ENCODE measurements at places on chromosomes 3 and 15.

DNA sequence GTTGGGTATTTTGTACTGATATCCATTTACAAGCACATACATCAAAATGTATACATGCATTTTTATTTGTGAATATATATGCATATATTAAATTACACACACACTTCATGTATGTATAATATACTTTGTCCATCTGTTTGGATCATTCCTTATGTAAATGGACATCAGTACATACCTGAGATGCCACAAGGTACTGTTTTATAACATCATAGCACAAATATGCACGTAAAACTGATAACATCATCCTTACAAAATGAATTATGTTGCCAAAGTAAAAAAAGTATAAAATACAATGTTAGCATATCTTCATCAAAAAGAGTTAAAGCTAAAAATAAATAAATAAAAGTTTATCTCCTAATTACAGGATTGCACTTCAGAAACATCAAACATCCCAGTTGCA is 634.8 kb upstream of the UBE2E2 start:
- DNase-seq, result no peak

- no peak for DNase-seq
Observed at GRCh38 chr15:32799936-32800535, 82.2 kb downstream of the GREM1 start.

GRCh38 chr3:45564172-45564571 is 30.4 kb upstream of the LIMD1 start:
- DNase-seq, result no peak

DNA sequence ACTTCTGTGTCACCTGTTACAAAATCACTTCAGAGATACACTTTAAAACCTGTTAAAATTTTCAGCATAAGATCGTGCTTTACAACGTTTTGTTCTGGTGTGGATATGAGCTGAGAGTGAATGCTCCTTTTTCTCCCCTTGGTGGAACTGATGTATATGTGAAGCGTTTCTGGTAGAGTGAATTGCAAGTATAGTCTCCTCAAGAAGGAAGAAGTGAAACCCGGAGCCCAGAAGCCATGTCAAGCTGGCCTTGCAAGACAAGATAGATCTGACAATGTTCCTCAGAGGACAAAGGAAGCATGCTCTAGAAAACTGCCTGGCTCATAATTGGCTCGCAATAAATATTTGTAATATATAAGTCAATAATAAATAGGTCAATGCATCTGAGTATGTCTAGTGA is 23.6 kb downstream of the SERPINI2 start:
- DNase-seq, result no peak

GRCh38 chr15:28969511-28970085 is 83.8 kb downstream of the APBA2 start:
- DNase-seq, result no peak

- no peak for DNase-seq
Observed at GRCh38 chr3:1971780-1972179, 126.9 kb upstream of the CNTN4 start.

GRCh38 chr3:36546226-36546625 is 165.9 kb downstream of the STAC start:
- DNase-seq, result no peak

GRCh38 chr3:150090006-150090405 is 119.3 kb upstream of the PFN2 start:
- DNase-seq, result no peak

DNA sequence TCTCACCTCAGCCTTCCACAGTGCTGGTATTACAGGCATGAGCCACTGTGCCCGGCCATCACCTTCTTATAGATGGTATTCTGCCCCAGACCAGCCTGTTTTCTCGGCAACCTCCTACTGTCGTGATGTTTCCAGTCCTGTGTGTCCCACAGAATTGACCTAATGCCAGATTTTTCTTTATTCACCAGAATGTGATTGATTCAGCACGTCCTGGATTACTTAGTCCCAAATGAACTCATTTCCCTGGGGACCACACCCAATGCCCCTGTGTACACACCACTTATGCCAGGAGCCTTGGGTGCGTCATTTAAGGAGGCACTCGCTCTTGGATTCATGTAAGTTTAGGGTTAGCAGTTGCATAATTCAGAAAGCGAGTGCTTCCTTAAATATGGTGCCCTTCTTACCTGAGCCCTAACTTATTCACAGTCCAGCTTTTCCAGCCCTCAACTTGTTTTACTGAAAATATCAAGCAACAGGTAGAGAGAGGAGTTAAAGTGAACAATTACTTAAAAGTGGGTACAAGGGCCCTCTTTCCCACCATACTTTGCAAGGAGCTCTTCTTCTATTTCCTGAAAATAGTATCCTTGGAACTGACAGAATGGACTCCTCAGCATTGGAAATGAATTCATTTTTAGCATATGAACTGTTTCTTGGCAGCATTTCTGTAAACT is 64.6 kb upstream of the UBE2E1 start:
- no peak for DNase-seq

DNA sequence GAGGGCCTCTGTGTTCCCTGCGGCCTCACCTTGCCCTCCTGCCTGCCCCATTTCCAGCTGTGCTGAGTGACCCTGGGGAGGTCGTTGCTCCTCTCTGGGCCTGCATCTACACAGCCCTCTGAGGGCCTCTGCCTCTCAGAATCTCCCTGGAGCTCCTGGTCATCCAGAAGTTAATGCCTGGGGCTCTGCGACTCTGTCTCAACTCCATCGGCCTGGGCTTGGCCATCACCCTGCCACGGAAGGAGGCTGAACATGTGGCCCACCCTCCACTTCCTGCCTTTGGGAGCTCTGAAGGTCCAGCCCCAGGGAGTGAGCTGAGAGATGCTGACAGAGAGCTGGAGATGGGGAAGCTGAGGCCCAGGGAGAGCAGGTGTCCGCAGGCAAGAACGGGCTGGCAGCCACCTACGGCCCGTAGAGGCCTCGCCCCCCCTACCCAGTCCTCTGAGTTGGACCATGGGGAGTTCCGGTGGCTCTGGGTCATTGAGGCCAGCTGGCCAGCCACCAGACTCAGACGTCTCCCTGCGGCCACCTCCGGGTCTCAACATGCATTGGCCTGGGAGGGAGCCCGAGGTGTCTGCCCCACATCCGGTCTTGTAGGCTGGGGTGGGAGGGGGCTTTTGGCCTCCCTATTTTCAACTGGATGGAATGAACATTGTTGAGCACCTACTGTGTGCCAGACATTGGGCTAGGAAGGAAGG is 34.2 kb downstream of the GRIP2 start:
- DNase-seq, result no peak

DNA sequence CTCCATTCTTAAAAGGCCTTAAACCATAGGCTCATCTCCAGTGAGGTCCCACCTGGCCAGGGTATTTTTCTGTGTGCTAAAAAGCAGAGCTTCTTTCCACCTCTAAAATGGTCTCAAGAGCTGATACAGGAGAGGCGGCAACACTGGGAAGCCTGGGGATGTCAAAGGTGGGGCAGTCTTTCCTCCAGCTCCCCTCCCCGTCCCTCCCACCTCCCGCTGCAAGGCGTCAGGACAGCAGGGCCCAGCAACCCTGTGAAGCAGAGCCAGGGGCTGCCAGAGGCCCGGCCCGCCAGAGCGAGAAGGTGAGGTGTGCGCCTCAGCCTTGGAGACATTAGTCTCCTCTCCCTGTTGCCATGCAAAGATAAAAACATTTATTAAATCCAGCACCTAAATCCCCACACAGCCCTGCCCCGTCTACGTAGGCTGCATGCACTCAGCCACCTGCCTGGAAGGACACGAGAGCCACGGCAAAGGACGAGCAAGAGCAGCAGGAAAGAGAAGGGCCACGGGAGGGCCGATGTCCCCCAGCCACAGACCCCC is 75.6 kb downstream of the FAM174B start:
- no peak for DNase-seq

DNA sequence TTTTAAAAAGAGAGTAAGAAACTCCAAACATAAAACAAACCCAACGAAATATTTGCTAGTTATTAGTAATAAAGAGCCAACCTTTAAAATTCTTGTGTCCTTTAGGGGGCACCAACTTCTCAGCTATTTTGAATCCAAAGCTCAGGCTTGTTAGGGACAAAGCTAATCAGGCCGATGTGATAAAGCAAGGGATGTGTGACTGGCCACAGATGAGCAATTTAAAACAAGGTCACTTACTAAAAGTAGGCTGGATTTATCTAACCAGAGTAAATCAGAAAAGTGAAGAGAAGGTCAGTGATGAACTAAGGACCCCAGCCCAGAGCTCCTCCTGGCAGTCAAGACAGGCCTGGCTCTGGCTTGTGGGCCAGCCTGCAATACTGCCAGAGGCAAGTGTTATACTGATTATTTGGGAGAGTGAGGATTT is 108.5 kb downstream of the CYP19A1 start:
- peak; percentile 20 for DNase-seq

GRCh38 chr3:113533534-113533892 is 1.2 kb downstream of the SIDT1 start:
- DNase-seq, result no peak
